ENCODE measurements at places on chromosomes 1 and 21.

- H3K36me3 ChIP-seq = no peaks in the 10 kb centered on the region
- H3K4me1 ChIP-seq = peaks cover 6% of the 10 kb centered on the region
- no peak for DNase-seq
- no peak overlapping the region for H3K4me3 ChIP-seq
- no peaks in the 10 kb centered on the region for H3K27me3 ChIP-seq
- no peak overlapping the region for H3K27ac ChIP-seq
Measured at GRCh38 chr1:234582186-234582585, 27.8 kb downstream of the IRF2BP2 start.

DNA sequence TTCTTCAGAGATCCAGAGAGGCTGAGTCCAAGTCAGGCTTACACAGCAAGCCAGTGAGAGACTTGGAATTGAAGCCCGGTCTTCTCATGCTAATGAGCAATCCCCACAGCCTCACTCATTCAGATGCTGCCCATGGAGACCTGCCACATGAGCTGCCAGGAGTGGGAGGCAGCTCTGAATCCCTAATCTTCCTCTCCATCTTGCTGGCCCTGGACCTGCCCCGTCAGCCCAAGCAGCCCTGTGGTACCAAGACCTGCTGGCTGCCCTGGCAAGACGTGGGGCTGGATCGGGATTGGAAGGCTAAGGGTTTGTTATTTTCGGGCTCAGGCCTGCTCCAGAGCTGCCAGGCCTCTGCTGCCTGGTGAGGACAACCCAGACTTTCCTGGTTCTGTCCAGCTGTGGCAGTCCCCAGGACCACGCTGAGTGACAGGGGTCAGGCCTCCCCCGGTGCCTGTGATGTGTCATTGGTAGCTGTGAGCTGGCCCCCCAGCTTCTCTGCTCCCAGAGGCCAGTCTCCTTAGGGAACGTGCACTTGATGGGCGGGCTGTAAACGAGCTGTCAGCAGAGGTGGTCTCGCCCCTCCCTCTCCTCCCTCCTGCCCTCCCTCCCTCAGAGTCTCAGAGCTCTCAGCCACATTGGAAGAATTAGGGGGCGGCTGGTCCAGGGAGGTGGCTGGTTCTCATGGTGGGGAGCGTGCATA is 135.0 kb downstream of the FOXD2 start:
- no peak for DNase-seq
- no peak overlapping the region for H3K4me3 ChIP-seq
- no peak overlapping the region for H3K27ac ChIP-seq
- no peaks in the 10 kb centered on the region for H3K36me3 ChIP-seq
- peaks cover 21% of the 10 kb centered on the region for H3K4me1 ChIP-seq
- H3K27me3 ChIP-seq = no peaks in the 10 kb centered on the region

DNA sequence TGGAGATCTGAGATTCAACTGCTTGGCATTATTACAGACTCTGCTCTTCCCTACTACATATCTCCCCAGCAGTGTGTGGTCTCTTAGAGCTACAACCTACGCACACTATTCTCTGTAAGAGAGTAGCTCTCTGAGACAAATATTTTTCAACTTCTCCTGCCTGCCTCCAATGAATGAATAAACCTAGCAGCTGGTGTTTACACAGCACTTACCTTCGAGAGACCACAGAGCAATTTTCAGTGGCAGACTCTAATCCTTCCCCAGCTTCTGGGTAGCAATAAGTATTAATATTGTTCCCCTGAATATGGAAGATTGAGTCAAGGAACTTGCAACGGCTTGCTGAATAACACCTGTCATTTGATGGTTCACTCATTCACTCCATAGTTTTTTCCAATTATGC is 350.9 kb upstream of the SPAG17 start:
- no peak overlapping the region for H3K4me3 ChIP-seq
- no peaks in the 10 kb centered on the region for H3K27me3 ChIP-seq
- DNase-seq = no peak
- no peaks in the 10 kb centered on the region for H3K36me3 ChIP-seq
- H3K27ac ChIP-seq = no peak overlapping the region
- no peaks in the 10 kb centered on the region for H3K4me1 ChIP-seq

- H3K27me3 ChIP-seq = no peaks in the 10 kb centered on the region
- H3K27ac ChIP-seq = no peak overlapping the region
- H3K4me1 ChIP-seq = peaks cover 11% of the 10 kb centered on the region
- no peak for DNase-seq
- no peaks in the 10 kb centered on the region for H3K36me3 ChIP-seq
Measured at GRCh38 chr21:17526776-17527175, 13.9 kb downstream of the CXADR start.
